CD8-positive, alpha-beta memory T cell (primary cell): ENCODE measurements at places on chromosomes 1 and 21. TPM values are rescaled to one million over a fixed set of nuclear protein-coding genes. Genes with fewer than 3 reads are reported as not detected.
A peak's percentile ranks its signal among the peaks of the same experiment; 100 is the strongest.

GRCh38 chr1:192973202-192973601 is 86.0 kb downstream of the UCHL5 start:
- no peak for DNase-seq
- H3K27me3 ChIP-seq = no peaks in the 10 kb centered on the region
- no peaks in the 10 kb centered on the region for H3K36me3 ChIP-seq
- no peak overlapping the region for H3K27ac ChIP-seq

- H3K27ac ChIP-seq = no peak overlapping the region
- no peaks in the 10 kb centered on the region for H3K27me3 ChIP-seq
- DNase-seq = no peak
- no peaks in the 10 kb centered on the region for H3K36me3 ChIP-seq
- H3K4me3 ChIP-seq = no peak overlapping the region
Measured at GRCh38 chr1:116465845-116466685, 93.0 kb downstream of the ATP1A1 start.

DNA sequence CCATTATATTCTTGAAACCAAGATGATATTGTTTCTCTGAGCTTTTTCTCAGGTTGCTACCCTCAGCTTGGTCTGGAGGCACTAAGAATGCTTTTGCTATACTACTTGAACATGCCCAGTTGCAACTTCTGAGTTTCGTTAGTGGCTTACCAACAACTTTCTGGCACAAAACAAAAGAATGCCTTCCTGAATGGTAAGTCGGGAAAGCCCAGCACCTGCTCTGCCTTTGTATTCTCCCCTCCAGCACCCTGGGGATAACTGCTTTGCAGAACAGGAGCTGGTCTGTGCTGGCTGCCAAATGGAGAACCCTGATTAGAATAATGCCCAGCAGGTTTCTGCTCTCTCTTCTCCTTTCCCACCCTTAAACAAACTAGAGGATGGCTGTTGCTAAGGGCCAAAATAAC is 149.3 kb downstream of the TGFB2 start:
- H3K4me1 ChIP-seq = no peaks in the 10 kb centered on the region
- no peaks in the 10 kb centered on the region for H3K27me3 ChIP-seq
- H3K4me3 ChIP-seq = no peak overlapping the region

DNA sequence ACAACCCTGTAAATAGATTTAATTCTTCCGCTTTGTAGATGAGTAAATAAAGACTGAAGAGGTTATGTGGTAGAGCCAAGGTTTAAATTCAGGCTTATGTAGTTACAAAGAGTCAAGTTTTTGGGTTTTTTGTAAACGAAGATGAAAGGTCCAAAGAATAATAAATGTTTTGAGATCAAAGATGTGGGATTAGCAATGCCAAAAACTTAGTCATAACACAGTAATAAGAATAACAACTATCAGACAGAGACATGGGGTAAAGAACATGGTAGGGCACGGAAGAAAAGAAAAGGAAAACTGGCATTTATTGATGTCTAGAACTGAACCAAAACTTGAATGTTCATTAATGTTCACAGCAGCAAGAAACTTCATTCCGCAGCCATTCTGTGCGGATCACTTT is 42.9 kb downstream of the EXTL2 start:
- no peaks in the 10 kb centered on the region for H3K36me3 ChIP-seq
- H3K27me3 ChIP-seq = no peaks in the 10 kb centered on the region
- no peaks in the 10 kb centered on the region for H3K4me1 ChIP-seq
- no peak overlapping the region for H3K4me3 ChIP-seq
- H3K27ac ChIP-seq = no peak overlapping the region

DNA sequence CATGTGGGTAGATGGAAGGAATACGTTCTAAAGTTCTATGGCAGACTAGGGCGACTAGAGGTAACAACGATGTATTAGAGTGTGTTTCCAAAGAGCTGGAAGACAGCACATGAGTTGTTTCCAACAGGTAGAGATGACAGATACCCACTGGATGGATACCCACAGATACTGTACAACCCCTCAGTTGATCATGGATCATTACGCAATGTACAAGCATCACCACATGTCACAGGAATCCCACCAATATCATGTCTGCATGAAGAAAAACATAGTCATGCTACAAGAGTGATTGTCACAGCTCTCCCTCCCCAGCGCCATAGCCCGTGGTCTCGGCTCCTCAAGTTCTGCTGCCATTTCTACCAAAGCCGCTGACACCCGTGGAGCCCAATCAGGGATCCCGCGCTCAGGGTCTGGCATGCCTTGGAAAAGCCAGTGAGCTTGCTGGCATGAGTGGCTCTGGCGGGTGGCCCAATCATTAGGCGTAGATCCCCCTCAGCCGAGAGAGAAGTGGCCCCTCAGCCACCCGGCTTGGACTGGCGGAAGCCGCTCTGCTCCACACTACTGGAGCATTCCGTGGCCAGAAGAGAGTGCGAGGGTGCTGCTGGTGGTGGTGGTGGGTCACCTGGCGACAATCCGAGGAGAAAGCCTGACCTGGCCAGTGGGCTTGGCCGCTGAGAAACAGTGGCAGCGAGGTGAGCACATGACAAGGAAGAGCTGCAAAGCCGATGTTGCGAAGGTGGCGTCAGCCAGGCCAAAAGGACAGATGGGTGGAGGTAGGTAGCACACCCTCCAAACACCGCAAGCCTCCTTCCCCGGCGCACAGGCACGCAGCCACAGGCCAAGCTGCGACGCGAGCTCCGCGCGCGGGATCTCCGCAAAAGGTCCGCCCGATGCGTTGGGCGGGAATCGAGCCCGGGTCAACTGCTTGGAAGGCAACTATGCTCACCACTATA is 65.7 kb upstream of the FCGR2A start:
- H3K4me1 ChIP-seq = peaks cover 5% of the 10 kb centered on the region
- H3K36me3 ChIP-seq = no peaks in the 10 kb centered on the region
- peaks cover 12% of the 10 kb centered on the region for H3K27me3 ChIP-seq
- DNase-seq = no peak
- H3K27ac ChIP-seq = no peak overlapping the region

The ERG gene
- total RNA-seq = not detected

DNA sequence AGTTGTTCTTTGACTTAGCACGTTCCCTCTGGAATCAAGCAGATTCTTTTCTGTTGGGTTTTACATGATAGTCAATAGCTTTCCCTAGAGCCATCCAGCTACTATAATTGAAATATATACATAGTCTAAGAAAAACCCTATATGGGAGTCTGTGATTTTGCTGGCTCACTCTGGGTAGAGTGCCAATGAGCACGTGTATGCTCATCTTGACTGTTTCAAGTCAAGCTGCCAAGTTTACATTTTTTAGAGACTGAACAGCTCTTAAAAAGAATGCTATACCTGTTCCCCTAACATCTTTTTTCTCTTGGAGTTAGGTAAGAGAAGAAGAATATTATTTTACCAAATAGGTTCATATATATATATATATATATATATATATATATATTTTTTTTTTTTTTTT is 182.8 kb upstream of the NRIP1 start:
- no peaks in the 10 kb centered on the region for H3K27me3 ChIP-seq
- H3K27ac ChIP-seq = no peak overlapping the region
- no peaks in the 10 kb centered on the region for H3K36me3 ChIP-seq

- H3K27me3 ChIP-seq = no peaks in the 10 kb centered on the region
- DNase-seq = no peak
- H3K4me3 ChIP-seq = no peak overlapping the region
Measured at GRCh38 chr21:42384989-42385388, 10.9 kb downstream of the TMPRSS3 start.

The MIS18A gene
- total RNA-seq = 29.7 TPM

DNA sequence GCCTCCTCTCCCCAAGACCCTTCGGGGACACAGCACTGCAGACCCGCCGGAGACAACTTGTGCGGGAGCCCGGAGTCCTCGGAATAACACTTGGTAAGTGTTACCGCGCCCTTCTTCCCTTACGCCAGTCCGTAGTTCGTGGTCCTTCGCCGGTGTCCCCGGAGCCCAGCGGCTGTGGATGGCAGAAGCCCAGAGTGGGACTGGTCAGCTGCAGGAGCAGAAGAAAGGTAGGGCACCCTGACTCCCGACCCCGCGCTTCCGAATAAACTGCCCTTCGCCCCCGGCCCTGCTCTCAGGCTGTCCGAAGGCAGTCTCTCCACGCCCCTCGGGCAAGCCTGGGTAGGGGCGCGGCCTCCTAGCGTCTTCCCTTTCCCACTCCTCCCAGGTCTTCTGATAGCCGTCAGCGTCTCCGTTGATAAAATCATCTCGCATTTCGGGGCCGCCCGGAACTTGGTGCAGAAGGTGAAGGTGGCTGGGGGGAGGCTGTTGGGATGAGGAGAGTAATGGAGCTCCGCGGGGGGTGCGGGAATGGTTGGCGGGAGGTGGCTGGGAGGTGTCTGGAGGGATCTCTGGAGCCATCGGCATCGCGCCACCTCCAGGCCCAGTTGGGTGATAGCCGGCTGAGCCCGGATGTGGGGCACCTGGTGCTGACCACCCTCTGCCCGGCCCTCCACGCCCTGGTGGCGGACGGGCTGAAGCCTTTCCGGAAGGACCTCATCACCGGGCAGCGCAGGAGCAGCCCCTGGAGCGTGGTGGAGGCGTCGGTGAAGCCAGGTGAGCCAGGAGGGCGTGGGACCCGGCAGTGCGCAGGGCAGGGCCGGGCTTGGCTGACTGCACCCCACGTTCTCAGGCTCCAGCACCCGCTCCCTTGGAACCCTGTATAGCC is 4.3 kb downstream of the RUSC1 start:
- H3K36me3 ChIP-seq = no peaks in the 10 kb centered on the region
- H3K4me1 ChIP-seq = peaks cover 9% of the 10 kb centered on the region
- peak overlapping the region; percentile 97 for H3K4me3 ChIP-seq
- DNase-seq = no peak

DNA sequence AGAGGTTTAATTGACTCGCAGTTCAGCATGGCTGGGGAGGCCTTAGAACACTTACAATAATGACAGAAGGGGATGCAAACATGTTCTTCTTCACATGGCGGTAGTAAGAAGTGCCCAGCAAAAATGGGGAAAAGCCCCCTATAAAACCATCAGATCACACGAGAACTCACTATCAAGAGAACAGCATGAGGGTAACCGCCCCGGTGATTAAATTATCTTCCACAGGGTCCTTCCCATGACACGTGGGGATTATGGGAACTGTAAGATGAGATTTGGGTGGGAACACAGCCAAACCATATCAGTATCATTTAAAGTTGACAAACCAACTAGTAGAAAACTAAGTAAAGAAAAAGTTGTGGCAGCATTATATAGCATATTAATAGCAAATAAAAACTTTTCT is 71.3 kb upstream of the DNAJC6 start:
- no peaks in the 10 kb centered on the region for H3K27me3 ChIP-seq
- H3K4me1 ChIP-seq = no peaks in the 10 kb centered on the region
- H3K27ac ChIP-seq = no peak overlapping the region
- DNase-seq = no peak
- no peak overlapping the region for H3K4me3 ChIP-seq

The ADCY10 gene
- total RNA-seq = 0.09 TPM

- no peaks in the 10 kb centered on the region for H3K36me3 ChIP-seq
- no peak overlapping the region for H3K27ac ChIP-seq
- no peak overlapping the region for H3K4me3 ChIP-seq
- H3K27me3 ChIP-seq = no peaks in the 10 kb centered on the region
Measured at GRCh38 chr1:119481951-119482350, 25.1 kb upstream of the HSD3B1 start.

The AMPD1 gene
- not detected for total RNA-seq

The TMOD4 gene
- total RNA-seq = 3.7 TPM

- H3K4me3 ChIP-seq = no peak overlapping the region
- no peak overlapping the region for H3K27ac ChIP-seq
- H3K4me1 ChIP-seq = no peaks in the 10 kb centered on the region
- H3K36me3 ChIP-seq = no peaks in the 10 kb centered on the region
Measured at GRCh38 chr1:44594871-44595735, 79.2 kb downstream of the TMEM53 start.

- peaks cover 26% of the 10 kb centered on the region for H3K4me1 ChIP-seq
- H3K36me3 ChIP-seq = peaks cover 5% of the 10 kb centered on the region
- DNase-seq = no peak
- H3K27ac ChIP-seq = peak overlapping the region; percentile 87
Measured at GRCh38 chr1:173715538-173715844, 710 bp downstream of the KLHL20 start.

GRCh38 chr21:40200126-40200525 is 332.9 kb downstream of the PCP4 start:
- H3K27me3 ChIP-seq = no peaks in the 10 kb centered on the region
- H3K4me1 ChIP-seq = no peaks in the 10 kb centered on the region
- H3K27ac ChIP-seq = no peak overlapping the region
- H3K4me3 ChIP-seq = no peak overlapping the region

DNA sequence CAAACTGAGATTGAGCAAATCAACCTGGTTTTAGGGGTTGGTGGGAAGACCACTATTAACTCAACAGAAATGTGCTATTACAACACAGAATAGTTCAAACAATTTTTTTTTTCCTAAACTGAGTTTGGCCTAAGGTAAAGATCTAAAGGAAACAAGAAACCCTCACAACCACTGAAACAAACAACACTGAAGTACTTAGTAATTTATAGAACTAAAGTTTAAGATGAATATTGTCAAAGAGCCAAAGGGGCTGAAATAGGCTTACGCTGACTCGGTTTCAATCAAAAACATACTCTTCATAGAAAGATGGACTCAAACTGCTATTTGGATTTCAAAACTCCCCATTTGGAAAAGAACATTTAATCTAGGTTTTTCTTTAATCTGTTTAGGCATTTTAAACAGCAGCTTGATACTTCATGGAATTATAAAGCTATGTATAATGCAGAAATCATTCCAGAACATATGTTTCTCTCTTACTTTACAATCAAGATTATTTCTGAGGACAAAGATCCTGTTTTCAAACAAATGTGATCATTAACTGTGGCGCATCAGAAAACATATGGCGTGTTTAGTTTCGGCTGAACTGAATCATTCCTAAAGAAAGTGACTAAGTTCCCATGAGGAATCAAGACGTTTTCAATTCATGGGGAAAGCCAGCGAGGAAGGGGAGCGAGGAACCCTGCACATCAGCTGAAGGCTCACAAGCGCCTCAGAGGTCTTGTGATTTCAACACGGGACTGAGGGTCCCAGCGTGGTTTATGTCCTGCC is 62.7 kb downstream of the SYT6 start:
- DNase-seq = no peak
- no peaks in the 10 kb centered on the region for H3K27me3 ChIP-seq

GRCh38 chr1:48229317-48229716 is 6.8 kb downstream of the SLC5A9 start:
- H3K4me1 ChIP-seq = peaks cover 19% of the 10 kb centered on the region
- no peak overlapping the region for H3K4me3 ChIP-seq
- no peak for DNase-seq
- H3K36me3 ChIP-seq = no peaks in the 10 kb centered on the region
